Body of pancreas (tissue), 4 donors: ENCODE measurements at places on chromosomes 6 and 20. TPM values are rescaled to one million over a fixed set of nuclear protein-coding genes. Genes with fewer than 3 reads are reported as not detected.

RHAG gene
- not detected for total RNA-seq

GRCh38 chr6:24183584-24183983, 57.6 kb downstream of the NRSN1 start:
- no peak for DNase-seq

ID1 gene
- total RNA-seq, result 245 TPM

- DNase-seq, result no peak
Measured at GRCh38 chr6:116298973-116299372, 19.2 kb upstream of the TSPYL1 start.

DNA sequence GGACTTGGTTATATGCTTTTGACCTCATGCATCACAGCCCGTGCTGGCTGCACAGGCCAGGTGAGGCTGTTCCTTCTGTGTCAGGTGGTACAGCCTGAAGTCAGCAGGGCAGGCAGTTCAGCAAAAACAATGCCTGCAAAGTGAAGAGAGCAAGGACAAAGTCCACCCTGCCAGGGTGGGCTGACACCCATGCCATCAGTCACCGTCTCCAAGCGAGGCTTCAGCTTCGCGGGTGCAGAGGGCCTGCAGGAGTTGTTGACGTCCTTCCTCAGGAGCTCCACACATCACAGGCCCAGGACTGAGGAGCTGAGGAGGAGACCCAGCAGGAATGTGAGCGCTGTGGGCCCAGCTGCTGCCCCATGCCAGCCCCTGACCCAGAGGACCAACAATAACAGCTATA, 111.3 kb downstream of the SASH1 start:
- no peak for DNase-seq

ARID1B gene
- 71.5 TPM for total RNA-seq

DNA sequence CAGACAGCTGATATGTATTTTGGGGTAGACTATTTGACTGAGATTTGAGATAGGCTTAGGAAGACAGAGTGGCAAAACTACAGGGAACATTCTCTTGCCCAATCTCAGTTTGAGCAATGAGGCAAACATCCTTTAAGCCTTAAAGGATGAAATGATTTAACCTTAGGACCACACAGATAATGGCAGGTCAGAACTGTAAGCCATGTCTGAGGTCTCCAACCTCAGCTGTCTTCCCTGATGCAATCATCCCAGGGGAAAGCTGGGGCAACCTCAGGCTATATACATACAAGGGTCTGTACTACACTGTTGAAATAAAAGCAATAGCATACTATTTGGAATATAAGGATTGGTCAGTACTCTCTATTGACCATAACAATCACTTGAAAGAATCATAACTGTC, 83.8 kb upstream of the NUP153 start:
- no peak for DNase-seq

GRCh38 chr6:42569102-42570028, 5.5 kb downstream of the UBR2 start:
- no peak for DNase-seq

- peak; percentile 64 for DNase-seq
Measured at GRCh38 chr6:33633462-33634158, 12.5 kb downstream of the ITPR3 start.

FBXO9 gene
- 69.0 TPM for total RNA-seq

- DNase-seq, result peak; percentile 84
Measured at GRCh38 chr6:139597771-139598755, 223.6 kb upstream of the CITED2 start.

GRCh38 chr20:17646209-17646960, 35.7 kb downstream of the RRBP1 start:
- no peak for DNase-seq

DNA sequence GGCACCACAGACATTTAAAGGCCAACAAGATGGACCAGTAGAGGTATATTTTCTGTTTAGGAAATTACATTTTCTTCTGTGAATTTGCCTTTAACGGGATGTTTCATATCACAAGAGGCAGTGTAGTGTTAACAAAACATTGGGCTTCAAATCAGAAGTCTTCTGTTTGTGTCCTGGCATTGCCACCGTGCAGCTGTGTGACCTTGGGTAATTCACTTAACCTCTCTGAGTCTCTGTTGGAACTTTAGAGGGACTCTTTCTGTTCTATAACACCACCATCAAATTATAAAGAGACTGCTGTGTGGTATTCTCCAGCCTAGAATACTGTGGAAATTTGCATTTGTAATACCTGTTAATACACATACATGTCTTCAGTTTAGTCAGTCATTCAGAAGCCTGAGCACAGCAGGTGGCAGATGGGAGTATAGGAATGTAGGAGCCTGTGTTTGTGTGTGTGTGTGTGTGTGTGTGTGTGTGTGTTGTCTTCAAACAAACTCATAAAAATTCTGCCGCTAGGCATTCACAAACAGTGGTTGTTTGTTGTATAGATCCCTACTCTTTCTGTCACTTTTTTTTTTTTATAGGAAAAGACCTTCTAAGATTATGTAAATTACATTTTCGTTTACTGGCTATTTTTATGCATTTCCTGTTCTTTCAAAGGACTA, 22.6 kb downstream of the UST start:
- DNase-seq, result no peak

DNA sequence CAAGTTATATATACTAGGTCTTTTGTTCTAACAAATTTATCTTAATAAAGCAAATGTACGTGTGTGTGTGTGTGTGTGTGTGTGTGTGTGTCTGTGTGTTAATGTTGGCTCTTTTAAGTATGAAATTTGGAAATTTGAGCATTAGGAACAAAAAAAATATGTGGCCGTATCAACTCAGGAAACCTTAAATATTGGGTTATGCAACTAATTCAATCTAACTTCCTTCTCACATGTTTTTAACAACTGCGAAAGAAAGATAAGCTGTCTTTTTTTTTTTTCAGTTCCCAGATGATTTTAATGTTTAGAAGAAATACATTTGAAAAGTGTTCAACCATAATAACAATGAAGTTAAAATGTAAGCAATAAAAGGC, 616.4 kb upstream of the ARID1B start:
- DNase-seq, result no peak

- no peak for DNase-seq
Measured at GRCh38 chr6:139533171-139533570, 158.7 kb upstream of the CITED2 start.

GRCh38 chr20:52087471-52087870, 104.1 kb downstream of the ZFP64 start:
- no peak for DNase-seq

- no peak for DNase-seq
Measured at GRCh38 chr6:163284151-163284550, 130.4 kb upstream of the QKI start.

DNA sequence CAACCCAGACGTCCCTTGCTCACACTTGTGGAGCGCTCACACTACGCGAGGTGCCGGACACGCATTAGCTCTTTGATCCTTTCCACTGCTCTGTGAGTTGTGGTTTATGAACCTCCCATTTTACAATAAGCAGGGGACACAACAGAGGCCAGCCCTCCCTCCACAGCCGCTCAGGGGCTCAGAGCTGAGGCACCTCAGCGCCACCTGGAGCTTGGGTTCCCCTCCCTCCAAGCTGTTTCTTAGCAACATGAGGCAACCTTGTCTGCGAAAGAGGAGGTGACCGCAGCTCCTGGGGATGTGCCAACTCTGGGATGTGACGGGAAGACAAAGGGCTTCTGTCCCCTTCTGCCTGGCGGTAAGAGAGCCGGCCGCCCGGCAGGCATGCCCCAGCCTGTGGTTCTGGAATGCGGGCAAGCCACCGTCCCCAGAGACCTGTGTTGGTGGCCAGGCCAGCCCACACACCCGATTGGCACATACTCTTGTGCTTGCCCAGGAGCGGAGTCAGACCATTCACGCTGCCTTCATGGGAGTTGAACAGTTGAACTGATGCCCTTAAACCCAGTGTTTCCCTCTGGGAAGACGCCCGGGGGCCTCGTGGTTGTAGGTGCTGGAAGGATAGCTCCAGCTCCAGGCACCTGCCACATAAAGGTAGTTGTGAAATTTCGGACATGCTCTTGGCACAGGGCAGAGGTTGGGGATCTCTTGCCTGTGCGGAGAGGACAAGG, 44.5 kb downstream of the RBM38 start:
- DNase-seq, result peak; percentile 82

DNA sequence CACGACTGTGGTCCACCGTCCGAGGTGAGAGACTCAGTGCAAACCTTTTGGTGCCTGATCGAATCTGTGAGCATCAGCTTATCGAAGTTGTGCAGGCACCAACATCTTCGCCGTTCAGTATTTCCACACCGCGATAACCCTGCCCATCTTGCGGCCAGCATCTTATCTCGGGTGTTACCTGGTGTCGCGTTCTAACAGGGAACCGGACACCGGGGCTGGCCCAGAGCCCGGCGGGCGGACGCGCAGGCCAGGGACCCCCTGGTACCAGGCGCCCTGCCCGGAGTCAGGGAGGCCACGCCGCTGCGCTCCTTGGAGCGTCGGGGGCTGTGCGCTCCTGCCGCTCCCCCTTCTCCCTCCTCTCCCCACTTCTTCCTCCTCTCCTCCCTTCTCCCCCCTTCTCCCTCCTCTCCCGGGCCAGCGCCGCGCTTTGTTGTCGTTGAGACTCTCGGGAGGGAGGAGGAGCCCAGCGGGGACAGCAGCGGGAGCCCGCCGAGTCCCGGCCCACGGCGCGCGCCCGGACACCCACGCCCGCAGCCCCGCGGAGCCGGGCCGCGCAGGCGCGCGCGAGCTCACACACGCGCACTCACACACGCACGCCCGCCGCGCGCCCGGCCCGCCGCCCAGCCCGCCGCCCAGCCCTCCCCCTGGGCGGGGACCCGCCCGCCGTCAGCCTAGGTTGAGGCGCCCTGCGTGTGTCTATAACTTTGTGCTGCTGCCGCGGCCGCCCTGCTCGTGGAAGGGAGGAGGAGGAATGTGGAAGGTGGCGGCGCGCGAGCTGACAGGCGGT, 1.4 kb upstream of the FOXO3 start:
- peak; percentile 90 for DNase-seq

- no peak for DNase-seq
Measured at GRCh38 chr6:139364302-139364981, 10.0 kb downstream of the CITED2 start.

DNA sequence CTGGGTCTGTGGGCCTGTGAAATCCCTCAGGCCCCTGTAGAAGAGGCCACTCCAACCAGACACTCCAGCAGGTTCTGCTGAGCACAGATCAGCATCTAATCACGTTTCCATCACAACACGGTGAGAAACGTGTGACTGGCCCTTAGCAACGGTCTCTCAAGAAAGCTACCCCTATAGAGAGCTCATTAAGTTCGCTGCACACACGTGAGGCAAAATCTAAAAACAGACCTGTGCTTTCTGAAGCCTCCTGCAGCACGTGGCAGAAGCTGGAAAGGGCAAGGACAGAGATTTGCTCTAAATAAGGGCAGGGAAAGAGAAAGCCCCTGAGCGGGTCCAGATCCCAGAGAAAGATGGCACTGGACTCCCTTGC, 56.5 kb downstream of the GPR6 start:
- no peak for DNase-seq

- peak; percentile 12 for DNase-seq
Measured at GRCh38 chr6:25963426-25964123, 973 bp downstream of the TRIM38 start.

SLC26A8 gene
- not detected for total RNA-seq

DNA sequence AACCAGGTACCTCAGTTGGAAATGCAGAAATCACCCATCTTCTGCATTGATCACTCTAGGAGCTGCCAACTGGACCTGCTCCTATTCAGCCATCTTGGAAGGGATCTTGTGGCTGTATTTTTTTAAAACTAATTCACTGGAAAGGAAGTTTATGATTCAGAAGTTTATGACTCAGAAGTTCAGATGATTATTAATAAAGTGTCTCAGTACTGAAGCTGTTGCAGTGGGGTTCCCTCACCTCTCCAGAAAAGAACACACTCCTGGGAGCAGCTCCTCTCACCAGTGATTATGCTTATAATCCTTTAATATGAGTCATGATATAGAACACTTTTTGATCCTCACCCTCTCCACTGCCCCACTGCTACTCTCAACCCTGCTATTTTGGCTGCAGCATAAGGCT, 291.2 kb upstream of the HS3ST5 start:
- DNase-seq, result no peak

GRCh38 chr6:20402342-20403069, 827 bp downstream of the E2F3 start:
- DNase-seq, result peak; percentile 16

DNA sequence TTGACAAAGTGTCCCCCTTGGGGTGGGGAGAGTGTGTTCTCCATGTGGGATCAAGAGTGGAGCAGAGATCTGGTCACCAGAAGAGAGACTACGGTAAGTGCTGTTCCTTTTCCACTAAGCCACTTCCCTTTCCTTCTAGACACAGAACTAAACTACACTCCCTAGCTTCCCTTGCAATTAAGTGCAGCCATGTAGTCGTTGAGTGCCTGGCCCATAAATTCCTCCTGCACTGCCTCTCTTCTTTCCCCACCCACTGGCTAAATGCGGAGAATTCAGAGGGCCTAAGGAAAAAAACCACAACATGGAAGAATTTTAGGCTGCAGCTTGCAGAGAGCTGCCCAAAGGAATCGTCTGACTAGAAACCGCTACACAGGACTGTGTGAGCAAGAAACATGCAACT, 1.5 kb downstream of the WDR27 start:
- no peak for DNase-seq

DNA sequence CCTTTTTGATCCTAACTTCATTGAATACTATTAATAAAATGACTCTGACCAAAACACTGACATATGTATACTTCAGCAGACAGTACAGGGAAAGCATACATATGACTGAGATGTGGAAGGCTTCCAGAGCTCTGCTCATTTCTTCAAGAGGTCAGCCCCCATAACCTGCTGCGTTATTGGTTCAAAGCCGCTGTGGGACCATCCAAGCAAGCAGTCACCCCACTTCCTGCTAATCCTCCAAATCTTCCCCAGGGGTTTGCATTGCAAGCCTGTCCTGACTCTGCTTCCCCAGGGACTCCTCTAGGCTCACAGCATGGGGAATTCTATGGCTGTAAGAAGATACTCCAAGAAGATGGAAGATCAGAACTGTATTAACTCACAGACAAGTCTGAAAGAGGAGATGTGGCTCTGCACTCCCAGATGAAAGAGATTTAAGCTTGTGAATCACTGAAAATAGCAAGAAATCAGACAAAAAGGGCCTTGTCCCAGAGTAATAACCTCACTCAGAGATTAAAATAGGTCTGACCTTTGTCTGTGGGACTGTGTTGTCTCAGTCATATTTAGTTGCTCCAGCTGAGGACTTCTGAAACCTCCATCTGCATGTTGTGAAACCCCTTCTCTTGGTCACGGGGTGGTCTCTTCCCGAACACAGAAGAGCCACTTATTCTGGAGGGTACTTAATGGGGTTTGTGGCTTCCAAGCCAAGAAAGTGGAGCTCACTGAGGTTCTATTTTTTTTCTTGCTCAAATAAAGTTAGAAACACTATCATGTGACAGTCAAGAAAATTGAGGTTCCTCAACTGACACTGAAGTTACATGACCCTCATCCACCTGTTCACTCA, 101.5 kb upstream of the MARCKS start:
- DNase-seq, result no peak
